ENCODE measurements at places on chromosomes 3 and 15.

DNA sequence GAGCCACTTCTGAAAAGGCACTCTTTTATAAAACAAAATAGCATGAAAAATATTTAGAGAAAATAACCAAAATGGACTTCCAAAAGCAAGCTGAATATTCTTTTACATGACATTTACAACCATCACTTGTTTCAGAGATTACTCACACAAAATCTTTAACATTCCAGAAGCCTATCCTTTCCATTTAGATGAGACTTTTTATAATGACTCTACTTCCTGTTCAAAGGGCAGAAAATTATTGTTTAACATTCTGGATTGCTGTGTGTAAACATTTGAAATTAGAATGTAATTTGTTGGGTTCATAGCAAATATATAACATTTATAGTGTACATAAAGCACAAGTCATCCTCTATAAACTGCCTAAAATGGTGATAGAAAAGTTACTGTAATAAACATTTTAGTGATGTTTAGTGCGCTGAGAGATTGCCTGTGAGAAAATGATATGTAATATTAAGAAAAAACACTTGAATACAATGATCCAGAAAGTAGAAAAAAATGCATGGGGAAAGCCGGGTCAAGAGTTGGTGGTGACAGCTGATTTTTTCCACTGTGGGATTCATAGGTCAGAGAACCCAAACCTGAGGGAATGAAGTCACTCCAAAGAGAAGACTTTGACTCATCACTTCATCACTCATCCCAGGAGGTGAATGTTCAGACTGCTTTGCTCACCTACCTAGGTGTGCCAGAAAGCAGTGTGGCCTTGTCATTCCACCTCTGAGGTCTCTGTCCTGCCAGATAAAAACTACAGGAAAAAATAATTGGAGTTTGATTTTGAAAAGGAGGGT, 305.8 kb downstream of the ARPP21 start:
- DNase-seq, result no peak

GRCh38 chr15:89009080-89009479, 79.2 kb upstream of the ABHD2 start:
- DNase-seq, result no peak

- peak; percentile 71 for DNase-seq
These were observed 84.4 kb downstream of the MYLK start for GRCh38 chr3:123799544-123800361.

GRCh38 chr15:87118846-87119245, 1039.2 kb downstream of the AGBL1 start:
- DNase-seq, result no peak

GRCh38 chr15:80563372-80563997, 131.6 kb upstream of the ABHD17C start:
- no peak for DNase-seq

DNA sequence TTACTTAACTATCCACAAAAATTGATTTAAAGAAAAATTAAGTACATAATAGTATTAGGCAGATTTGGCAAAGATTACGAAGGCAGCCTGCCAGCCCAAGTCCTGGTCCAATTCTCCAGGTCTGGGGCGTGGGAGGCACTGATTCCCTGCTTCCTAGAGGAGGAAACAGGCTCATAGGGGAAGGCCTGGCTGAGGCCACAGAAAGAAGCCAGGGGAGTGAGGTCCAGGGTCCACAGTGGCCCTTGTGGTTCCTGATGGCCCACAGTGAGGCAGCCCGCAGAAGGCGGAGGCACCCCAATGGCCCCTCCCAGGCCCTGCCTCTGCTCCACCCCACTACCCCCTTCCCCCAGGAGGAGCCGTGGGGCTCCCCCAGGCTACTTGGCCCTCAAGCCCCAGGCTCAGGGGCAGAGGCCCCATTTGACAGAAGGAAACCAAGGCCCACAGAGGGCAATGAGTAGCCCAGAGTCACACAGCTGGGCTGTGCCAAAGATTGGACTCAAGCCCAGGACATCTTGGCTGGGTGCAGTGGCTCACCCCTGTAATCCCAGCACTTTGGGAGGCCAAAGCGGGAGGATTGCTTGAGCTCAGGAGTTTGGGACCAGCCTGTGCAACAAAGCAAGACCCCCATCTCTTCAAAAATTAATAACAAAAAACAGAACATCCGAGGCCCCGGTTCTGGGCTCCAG, 21.0 kb downstream of the H1-8 start:
- no peak for DNase-seq

DNA sequence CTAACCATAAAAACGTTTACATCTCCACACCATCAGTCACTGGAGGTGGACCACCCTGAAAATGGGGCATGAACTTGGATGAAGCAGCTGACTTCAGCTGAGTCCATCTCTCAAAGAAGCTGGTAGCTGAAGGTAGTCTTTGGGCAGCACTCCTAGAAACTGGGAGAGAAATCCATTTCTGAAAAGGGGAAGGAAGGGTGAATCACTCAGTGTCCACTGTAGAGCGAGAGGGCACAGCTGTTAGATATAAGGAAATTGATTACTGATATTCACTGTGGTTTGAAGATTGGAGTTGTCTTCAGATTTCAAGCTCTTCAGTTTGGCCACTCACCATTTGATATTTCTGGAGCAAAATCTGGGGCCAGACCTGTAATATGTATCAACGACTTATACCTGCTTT, 499.0 kb upstream of the UBE2E2 start:
- DNase-seq, result no peak

DNA sequence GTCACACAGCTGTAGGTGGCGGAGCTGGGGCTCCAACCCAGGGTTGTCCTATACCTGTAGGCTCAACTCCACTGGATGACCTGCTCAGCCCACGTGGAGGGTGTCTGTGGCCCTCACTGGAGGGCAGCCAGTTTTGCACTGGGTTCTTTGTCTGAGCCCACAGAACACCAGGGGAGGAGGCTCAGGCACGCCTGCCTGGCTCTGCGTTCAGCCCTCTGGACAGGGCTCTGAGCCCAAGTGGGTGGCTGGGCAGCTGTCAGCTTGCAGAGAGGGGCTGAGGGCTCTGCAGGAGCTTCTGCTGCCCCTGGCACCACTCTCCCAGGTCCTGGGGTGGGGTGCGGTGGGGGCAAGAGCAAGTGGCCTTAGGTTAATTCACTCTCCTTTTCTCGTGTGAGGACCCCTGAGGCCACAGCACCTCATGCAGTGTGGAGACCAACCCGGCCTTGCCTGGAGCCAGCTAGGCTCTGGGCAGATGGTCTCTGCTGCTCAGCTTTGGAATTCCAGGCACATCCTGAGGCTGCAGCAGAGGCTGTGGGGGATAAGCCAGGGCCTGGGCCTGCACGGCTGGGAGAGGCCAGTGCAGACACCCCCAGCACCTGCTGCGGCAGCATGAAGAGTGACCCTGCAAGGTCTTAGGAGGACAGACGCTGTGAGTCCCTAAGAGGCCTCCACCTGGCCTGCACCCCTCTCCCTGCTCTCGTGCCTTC, 23.5 kb downstream of the DUSP7 start:
- DNase-seq, result no peak

DNA sequence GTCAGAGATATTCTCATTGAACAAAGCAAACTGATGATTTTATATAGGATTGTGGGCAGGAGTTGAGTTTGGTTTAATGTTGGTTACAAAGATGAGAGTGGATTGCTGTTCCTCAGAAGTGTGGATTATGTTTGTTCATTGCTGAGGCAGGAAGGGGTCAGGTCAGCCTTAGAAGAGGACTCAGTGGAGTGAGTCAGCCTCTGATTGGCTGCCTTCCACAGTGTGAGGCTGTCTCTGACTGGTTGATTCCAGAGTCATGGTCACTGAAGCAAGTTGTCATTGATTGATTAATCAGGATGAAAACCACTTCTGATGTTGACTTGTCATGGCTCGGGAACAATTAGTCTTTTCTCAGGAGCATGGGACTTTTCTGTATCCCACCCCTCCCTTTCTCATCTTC, 36.2 kb downstream of the KBTBD12 start:
- no peak for DNase-seq

- no peak for DNase-seq
These were observed 149.0 kb downstream of the USP13 start for GRCh38 chr3:179801856-179802255.

- DNase-seq, result no peak
These were observed 2.6 kb upstream of the C15orf62 start for GRCh38 chr15:40766906-40767837.

GRCh38 chr15:72859017-72859756, 75.6 kb upstream of the ADPGK start:
- no peak for DNase-seq

DNA sequence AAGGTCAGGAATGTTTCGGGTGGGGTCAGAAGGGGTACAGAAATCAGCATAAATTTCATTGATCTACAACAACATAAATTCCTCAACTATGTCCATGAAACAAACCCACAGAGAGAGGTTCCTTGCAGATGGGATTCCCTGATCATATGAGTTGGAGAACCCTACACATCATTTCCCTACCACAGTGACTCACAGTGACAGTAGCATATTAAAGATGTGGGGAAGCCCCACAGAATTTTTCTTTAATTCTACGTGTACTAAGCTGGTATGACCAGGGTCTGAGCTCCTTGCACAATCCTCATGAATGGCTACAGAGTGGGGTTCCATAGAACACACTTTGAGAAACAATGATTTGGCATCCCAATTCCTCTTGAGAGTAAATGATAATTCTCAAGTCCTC, 116.9 kb upstream of the RAD18 start:
- peak; percentile 33 for DNase-seq

DNA sequence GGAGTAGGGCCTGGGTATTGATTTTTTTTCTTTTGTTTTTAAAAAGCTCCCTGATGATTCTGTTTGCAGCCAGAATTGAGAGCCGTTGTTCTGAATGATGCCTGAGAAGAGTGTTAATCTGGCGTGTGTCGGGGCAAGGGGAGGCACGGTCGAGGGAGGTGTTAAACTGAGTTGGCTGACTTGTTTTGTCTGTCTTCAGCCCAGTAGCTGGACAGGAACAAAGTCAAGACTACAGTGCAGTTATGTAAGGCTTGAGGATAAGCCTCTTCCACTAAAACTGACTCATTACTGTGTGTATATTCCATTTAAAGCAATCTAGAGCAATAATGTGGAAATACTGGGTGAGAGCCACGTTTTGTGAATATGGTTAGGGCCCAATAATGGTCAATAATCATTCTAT, 119.0 kb upstream of the DLG1 start:
- no peak for DNase-seq

DNA sequence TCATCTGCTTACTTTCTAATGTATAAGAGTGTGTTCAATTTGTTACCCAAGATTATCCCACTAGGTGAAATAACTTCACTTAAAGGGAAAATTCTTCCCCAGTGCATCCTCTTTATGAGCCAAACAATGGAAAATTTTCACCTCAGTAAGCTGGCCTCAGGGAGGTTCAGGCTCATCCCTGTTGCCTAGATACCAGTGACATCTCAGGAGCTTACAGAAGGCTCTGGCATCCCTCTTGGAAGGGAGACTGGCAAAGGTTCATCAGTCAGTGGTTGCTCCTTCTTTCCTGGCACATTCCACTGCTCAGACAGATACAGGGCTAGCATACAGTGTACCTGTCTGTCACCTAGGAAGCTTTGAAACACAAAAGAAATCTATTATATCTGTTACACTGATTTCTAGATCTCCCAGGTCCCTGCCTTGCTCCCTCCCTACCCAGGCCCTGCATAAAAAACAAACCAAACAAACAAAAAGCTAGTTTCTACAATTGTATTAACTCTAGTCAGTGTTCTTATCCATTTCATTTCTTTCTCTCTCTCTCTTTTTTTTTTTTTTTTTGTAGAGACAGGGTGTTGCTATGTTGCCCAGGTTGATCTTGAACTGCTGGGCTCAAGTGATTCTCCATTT, 1.7 kb downstream of the IP6K2 start:
- DNase-seq, result no peak

DNA sequence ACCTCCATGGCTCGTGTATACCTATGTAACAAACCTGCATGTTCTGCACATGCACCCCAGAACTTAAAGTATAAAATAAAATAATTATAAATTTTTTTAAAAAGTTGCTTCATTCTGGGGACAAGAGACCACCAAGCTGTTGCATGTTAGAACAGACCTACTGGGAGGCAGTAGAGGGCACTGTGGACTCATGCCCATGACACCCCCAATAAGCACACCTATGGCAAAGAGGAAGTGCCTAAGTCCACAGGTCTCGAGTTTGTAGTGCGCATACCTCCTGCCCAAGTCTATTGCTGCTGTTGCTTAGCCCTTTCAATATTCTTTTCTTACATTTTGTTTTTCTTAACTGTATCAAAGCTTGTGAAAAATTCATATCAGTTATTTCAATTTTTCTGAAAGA, 267.9 kb upstream of the THBS1 start:
- no peak for DNase-seq

- no peak for DNase-seq
These were observed 319.0 kb downstream of the GABRB3 start for GRCh38 chr15:26453914-26454313.

DNA sequence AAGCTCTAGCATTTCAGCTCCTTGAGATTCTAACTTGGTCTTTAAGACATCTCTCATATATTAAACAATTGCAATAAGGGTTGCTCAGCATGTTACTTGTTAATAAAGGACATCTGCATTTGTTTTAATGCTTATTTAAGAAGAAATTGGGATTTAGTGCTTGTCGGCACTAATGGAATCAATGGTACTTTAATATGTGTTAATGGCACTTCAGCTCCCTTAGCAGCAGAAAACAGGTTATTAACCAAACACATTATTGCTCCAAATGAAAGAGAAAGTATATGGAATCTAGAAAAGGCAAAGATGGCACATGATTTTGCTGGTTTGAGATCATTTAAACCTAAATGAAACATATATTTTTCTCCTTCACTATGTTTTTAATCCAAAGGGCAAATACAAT, 137.3 kb upstream of the GOLIM4 start:
- DNase-seq, result no peak

DNA sequence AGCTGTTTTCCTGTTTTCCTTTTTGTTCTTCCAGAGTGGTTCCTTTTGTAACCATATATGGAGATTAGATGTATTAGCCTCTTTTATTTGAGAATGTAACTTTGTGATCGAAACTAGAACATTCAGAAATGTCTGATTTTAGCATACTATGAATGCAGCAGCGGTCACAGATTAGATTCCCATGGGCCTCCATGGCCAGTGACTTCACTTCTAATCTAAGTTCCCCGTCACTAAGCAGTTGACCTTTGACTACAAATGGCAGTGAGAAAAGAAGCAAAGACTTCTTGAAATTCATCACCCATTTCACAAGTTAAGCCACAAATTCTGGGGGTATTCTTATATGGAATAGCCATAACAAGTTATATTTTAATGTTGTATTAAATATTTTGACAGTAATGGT, 114.6 kb upstream of the FLNB start:
- DNase-seq, result no peak

- DNase-seq, result no peak
These were observed 20.5 kb downstream of the FAM240A start for GRCh38 chr3:46632792-46633191.

GRCh38 chr3:185401319-185401955, 38.5 kb downstream of the MAP3K13 start:
- DNase-seq, result no peak
